ENCODE measurements at places on chromosomes 5 and 9.

DNA sequence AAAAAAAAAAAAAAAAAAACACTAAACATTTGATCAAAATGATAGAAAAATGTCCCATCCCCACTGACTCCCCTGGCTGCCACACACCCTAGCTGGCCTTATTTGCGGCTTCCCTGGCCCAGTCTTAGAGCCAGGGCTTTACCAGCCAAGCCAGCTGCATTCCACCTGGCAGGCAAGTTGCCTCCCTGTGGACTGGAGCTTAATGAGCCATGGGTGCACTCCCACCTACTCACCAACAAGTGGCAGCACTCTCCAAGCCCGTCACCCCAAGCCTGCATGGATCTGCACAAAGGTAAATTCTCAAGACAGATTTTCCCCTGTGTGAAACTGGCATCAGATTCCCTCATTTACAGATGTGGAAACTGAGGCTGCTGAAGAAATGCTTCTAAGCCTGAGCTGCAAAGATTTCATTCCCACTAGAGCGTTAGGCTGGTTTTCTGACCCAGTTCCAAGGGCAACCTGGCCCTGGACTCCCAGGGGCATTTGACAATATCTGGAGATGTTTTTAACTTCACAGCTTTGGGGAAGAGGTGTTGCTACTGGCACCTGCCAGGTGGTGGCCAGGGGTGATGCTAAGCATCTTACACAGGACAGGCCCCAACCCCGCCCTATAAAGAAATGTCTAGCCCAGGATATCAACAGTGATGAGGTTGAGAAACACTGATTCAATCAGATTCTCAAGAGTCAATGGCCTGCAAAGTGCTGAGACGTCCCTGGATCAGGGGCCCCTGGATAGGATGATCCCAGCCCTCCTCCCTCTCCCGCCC is 21.9 kb upstream of the VDAC1 start:
- peak; percentile 60 for DNase-seq

DNA sequence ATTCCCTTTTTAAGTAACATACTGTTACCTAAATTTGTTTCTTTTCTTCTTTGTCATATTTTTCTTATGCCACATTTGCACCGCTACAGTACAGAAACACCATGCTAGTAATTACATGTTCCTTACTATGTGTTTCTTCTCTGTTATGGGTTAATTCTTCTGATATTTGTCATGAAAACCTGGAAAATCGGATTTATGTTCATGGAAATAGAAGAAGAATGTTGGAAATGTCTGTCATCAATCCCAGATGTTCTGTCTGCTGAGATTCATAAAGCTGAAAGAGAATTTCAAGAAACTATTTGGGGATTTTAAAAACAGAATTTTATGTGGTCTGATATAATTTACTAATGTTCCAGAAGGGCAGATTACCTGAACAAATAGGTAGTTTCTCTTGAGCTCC is 305.2 kb upstream of the NREP start:
- no peak for DNase-seq

- peak; percentile 9 for DNase-seq
These were observed 158.7 kb upstream of the TNC start for GRCh38 chr9:115276621-115277020.

DNA sequence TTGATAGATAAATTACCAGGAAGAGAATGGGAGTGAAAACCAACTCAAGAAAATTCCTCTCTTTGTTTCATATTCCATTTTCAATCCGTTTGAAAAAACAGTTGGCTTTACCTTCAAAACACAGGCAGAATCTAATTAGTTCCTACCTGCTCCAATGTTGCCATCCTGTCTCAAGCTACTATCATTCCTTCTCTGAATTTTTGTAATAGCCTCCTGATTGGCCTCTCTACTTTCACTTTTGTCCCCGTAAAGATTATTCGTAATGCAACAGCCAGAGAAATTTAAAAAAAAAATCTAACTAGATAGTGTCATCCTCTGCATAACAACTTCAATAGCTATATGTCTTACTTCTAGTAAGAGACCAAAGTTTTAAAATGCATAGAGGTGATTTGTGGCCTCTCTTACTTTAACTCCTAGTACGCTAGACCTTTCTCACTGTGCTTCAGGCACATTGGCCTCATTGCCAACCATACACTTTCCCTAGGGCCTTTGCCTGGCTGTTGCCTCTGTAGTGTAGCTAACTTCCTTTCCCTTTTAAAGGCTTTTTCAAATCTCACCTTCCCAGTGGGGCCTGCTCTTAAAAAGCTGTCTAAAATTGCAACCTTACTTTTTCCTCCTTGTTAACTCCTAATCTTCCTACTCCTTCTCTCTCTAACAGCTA is 311.3 kb upstream of the GRIN3A start:
- DNase-seq, result no peak

- DNase-seq, result no peak
These were observed 6.0 kb downstream of the UGCG start for GRCh38 chr9:111902391-111903139.

GRCh38 chr5:179504191-179504590 is 46.2 kb upstream of the RUFY1 start:
- DNase-seq, result no peak

GRCh38 chr5:1005904-1006655 is 2.5 kb upstream of the NKD2 start:
- no peak for DNase-seq

DNA sequence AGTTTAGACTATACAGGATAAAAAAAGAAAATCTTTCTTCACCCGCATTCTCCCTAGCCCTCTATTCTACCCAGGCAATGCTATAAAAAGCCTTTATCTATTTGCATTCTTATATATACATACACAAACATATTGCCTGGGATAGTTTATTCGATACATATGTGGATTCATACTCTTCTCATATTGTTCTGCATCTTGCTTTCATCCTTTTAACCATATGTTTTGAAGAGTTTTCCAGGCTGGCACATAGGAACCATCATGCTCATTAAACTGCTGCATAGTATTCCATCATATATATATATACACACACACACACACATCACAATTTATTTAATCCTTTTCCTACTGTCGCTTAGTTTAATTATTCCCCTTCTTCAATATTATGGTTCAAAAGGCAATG is 461.2 kb downstream of the NTRK2 start:
- DNase-seq, result no peak

DNA sequence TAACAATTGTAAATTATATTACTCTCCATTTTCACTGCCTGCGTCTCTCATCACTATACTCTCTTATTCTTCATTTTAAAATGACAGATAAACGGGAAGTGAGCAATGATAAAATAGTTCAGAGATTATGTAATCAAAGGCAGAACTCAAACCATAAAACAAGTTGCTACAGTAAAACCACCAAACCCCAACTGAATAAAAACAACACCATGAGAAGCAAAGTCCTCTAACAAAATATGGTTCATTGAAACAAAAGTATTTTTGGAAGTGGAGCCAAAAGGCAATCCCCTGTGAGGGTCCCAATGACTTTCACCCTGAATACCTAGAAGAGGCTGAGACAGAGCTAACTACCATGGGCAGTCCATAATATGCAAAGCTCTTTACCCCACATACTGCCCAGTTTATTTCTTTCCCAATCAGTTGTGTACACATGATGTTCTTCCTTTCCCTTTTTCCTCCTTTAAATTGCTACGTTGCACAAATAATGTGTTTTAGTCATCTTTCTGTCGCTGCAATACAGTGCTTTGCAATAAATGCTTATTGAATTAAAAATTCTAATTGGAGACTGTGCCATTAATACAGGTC is 64.0 kb upstream of the PTGER4 start:
- DNase-seq, result peak; percentile 66

DNA sequence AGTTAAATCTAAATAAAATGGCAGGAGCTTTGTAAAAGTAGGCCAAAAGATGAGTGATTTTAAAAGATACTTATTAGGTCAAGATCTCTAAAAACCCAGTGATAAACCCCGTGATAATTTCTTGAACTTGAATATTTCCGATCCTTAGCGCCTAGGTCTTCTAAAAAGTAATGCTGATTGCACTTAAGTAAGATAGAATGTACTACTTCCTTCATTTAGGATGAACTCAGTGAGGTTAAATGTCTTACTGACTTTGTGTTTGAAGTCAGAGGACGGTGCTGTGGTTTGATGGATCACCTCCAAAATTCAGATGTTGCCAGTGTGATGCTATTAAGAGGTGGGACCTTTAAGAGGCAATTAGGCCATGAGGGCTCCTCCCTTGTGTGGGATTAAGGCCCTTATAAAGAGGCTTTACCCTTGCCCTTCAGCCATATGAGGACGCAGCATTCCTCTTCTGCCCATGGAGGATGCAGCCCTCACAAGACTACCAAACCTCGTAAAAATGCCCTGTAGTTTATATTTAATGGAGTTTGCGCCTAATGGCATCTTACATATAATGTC is 130.1 kb downstream of the TRIO start:
- DNase-seq, result no peak

- no peak for DNase-seq
These were observed 5.6 kb downstream of the EXD3 start for GRCh38 chr9:137417161-137418021.

GRCh38 chr9:100690438-100690837 is 112.6 kb downstream of the CAVIN4 start:
- DNase-seq, result no peak

GRCh38 chr5:159650803-159651202 is 265.5 kb upstream of the ADRA1B start:
- DNase-seq, result no peak

DNA sequence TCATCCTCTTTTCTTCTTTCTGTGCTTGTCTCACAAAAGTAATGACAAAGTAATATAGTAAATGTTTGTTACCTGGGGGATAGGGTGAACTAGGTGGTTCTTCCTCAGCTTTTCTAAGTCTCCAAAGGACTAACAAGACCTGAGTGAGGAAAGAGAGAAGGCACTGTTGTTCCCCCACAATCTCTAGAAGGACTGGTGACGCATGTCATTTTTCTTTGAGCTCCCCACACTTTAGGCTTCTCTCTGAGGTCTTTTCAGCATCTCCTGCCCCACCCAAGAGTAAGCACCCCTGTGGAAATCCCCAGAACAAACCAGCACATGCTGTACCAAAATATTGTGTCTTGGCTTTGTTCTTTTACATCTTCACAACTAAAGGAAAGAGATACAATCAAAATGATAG is 2.4 kb upstream of the IL7R start:
- DNase-seq, result no peak

- no peak for DNase-seq
These were observed 12.7 kb downstream of the C9orf153 start for GRCh38 chr9:86246752-86247161.

GRCh38 chr5:56480078-56480704 is 247.1 kb upstream of the ANKRD55 start:
- no peak for DNase-seq

DNA sequence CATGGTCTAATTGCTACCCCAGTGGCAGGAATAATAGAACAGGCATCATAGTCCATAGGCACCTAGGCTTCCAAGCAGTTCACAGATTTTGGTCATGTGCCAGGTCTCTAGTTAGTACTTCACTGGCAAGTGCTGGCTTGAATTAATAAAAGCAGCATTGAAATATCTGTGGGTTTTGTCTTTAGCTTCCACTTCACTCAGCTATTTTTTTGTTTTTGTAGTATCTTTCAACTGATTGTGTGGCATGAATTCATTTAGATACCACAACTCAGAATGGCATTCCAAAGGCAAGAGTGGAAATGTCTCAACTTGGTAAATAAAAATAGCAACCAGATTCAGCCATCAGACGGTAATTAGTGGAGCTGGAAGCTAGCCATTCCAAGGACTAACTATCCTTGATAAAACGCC is 27.9 kb upstream of the ITGA2 start:
- DNase-seq, result peak; percentile 94

DNA sequence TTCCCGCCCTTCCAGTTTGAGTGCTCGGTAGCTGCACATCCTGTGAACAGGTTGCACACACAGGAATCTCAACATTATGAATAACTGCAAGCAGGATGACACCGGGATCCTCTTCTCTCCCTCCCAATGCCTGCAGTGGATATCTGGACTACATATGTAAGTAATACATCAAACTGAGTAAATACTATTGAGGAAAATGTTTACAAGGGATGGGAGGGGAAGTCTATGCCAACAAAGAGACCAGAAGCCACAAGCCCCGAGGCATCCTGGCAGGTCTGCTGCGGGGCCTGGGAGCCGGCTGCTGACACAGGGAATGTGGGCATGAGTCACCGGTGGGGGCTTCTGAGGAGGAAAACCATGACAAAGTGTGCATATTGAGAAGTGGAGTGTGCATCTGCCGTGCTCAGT is 8.6 kb upstream of the ANKRD33B start:
- peak; percentile 61 for DNase-seq

DNA sequence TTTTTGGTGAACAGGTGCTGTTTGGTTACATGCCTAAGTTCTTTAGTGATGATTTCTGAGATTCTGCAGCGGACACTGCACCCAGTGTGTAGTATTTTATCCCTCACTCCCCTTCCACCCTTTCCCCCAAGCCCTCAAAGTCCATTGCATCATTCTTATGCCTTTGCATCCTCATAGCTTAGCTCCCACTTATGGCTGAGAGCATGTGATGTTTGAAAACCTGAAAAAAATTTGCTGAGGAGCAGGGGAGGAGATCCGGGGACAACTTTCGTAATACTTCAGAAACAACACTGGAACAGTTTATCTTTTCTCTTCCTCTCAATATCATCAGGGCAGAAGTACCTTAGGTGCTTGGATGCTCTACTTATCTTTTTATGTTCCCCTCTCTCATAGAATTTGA is 226.4 kb downstream of the ADAMTS6 start:
- no peak for DNase-seq

DNA sequence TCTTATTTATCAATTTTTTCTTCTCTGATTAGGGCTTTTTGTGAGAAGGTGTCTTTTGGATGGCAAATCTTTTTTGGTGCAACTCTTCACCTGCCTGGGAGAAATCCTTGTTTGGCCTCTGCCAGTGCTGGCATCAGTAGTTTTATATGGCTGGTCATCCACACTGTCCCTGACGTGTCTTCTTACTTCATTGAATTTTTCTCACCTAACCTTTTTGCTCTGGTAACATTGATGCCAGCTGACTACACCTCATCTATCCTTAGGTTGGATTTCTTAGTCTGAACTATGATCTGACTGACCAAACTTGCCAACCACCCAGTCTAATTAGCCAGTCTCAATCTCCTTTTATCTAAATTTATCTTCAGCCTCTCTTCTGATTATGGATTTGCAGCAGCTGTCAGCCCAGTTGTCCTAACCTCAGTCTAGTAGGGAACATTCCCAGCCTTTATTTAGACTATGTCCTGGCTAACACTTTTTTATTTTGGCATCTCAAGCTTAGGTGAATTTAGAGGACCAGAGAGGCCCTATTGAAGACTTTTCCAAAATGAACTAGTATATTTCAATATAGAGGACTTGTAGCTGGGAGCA is 10.6 kb upstream of the TMEM38B start:
- no peak for DNase-seq

- no peak for DNase-seq
These were observed 258.6 kb downstream of the CRB2 start for GRCh38 chr9:123614306-123615263.

Measured in foreskin keratinocyte (primary cell).